ENCODE measurements at places on chromosomes 11 and 22.

DNA sequence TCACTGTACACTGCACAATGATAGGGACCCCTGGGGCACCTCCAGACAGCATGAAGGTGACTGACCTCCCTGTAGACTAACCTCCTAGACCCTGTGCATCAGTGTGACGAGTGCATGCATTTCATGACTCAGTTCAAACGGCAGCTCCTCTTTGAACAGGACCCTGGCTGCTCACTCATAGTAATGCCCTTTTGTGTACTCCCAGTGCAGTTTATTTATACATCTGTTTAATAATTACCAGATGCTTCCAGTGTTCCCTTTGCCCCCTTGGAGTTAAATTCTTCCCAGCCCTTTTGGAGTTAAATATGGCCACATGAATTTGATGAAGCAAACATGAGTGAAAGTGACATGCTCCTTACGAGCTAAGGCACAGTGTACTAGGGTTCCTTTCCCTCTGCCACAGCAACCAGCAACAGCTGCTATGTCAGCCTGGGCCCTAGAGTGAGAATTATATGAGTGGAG, 72.4 kb downstream of the PANX1 start:
- no peak for DNase-seq

- no peak for DNase-seq
Observed at GRCh38 chr11:131077340-131077739, 161.1 kb upstream of the SNX19 start.

GRCh38 chr11:80745416-80745815, 1304.6 kb upstream of the TENM4 start:
- DNase-seq: no peak

DNA sequence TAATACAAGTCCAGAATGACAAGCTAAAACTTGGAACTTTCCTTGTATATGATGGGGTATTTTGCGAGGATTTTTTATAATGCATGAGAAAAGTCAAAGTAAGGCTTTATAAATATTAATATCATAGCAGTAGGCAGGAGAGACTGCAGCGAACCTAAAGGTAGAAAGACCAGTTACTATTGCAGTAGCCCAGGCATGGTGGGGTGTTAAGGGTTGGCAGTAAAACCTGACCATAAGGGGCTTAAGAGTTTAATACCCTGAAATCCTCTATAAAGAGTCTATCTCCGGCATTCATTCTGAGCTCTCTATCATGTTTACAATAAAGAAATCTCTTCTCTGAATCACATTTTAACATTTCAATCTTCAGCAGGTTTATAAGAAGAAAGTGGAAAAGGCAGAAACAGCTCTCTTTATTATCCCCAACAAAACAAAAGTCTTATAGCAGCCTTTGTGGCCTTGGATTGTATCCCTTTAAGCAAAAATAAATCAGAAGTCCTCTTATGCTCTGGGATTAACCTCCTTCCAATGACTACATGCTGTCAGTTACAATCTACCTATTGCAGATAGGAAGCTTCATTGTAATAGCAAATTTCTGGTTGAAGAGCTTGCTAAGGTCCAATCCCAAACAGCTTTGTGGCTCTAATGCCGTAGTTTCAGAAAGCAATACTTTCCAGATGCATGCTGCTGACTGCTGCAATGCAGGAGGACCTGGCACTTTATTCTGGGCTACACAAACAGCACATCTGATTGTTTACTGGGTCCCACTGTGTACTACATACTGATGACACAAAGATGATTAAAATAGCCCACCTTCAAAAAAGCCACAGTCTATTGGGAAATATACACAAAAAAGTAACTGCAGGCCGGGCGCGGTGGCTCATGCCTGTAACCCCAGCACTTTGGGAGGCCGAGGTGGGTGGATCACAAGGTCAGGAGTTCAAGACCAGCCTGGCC, 45.8 kb downstream of the SIK3 start:
- no peak for DNase-seq

DNA sequence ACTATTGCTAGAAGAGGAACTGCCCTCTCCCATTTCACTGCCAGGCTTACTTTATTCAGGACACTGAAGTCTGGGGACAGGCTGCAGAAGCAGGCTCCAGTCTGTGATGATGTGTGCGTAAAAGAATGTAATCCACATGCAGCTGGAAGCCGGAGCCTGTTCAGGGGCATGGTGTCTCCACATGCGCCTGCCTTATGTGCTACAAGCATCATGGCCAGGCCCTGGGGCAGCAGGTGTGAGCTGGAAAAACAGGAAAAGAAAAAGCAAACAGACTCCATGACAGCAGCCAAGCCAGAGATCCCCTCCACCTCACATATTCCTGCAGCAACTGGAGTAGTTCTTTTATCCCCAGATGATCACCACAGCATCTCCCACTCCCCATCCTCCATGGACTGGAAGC, 33.4 kb downstream of the ARFGAP2 start:
- no peak for DNase-seq

DNA sequence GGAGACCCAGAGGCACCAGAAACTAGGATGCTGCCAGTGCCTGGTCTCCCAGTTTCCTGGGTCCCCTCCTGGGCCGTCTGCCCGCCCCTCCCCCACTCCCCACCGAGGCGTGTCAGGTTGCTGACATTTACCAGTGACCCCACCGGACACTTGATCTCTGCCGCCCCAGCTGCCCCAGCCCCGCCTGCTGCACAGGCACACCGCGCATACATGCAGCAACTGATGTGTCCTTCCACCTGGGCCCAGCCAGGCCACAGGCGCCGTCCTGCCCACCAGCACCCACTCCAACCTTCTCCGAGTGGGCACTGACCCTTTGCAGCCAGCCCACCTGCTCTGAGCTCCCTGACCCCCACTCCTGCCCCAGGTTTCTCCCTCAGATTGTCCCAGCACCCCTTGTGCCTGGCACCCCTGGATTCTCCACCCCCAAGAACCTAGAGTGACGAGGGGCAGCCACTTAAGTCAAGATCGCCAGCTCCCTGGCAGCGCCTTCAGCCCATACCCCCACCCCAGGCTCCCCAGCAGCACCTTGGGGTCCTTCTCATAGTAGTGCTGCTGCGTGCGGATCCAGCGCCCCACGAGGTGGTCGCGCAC, 548 bp downstream of the PYGM start:
- DNase-seq: no peak

DNA sequence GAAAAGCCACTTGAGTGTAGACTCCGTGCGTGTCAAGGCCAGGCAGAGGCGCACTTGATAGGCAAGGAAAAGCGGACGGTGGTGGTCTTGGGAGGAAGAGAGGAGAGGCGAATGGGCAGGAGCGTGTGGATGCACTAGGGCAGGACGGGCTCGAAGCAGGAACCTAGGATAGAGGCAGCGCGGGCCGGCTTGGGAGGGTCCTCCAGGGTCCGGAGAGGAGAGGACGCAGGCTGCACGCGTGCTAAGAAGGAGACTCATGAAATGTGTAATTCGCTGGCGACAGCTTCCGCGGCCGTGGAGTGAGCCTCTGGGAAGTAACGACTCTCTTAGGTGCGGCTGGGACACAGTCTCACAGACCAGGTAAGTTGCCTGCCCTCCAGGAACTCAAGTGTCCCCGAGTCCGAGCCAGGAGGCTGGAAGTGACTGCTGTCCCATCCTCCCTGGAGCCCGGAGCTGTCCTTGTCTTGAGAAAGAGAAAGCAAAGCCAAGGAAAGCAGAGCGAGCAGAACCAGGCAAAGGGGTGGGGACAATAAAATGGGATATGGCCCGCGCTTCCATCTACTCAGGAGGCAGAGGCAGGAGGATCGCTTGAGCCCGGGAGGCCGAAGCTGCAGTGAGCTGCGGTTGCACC, 874 bp upstream of the IL17RA start:
- DNase-seq: no peak

DNA sequence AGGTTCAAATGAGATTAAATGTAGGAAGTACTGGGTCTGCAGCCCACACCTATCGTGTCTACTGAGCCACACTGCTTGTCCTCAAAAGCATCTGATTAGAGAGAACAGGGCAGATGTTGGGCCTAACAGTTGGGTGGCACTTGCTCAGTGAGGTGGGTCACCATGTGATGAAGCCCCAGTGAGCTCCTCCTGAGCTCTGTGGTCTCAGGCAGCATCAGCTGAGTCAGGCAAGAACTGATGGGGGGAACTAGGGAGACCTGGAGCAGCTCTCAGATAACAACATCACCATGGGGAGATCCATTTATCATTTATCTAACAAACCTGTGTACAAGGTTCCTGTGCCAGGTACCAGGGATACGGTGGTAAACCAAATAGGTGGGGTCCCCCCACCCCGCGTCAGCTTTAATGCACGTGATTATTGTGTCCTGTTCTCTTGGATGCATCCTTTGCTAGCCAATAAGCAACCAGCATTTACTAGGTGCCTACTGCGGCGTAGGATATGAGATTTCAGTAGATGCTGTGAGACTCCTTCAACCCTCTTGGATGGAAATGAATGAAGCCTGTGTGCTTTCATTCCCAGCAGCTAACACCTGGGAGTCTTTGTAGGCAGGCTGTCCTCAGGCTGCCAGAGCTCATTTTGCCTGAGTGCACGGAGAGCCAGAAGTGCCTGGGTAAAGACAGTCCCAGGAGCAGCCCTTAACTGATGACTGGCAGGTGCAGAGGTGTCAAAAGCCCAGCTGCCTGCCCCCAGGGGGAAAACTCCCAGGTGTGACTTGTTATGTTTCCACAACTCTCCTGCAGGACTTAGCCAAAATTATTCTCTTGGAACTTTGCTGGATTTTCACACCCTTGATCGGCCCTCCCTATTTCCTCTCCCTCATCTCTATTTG, 73.6 kb upstream of the NARS2 start:
- DNase-seq: no peak

GRCh38 chr11:114284914-114285313, 11.3 kb upstream of the NNMT start:
- DNase-seq: no peak

- DNase-seq: no peak
Observed at GRCh38 chr11:72981971-72982685, 160.0 kb downstream of the FCHSD2 start.

DNA sequence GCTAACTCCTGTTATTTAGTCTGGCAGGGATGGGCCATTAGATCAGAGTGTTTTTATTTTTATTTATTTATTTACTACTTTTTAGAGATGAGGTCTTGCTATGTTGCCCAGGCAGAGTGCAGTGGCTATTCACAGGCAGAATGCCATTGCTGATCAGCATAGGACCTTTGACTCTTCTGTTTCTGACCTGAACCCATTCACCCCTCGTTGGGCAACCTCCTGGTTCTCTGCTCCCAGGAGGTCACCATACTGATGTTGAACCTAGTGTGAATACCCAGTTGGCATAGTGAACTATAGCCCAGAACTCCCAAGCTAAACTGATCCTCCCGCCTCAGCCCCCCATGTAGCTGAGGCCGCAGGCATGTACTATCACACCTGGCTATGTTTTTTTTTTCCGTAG, 16.5 kb upstream of the CECR2 start:
- no peak for DNase-seq

DNA sequence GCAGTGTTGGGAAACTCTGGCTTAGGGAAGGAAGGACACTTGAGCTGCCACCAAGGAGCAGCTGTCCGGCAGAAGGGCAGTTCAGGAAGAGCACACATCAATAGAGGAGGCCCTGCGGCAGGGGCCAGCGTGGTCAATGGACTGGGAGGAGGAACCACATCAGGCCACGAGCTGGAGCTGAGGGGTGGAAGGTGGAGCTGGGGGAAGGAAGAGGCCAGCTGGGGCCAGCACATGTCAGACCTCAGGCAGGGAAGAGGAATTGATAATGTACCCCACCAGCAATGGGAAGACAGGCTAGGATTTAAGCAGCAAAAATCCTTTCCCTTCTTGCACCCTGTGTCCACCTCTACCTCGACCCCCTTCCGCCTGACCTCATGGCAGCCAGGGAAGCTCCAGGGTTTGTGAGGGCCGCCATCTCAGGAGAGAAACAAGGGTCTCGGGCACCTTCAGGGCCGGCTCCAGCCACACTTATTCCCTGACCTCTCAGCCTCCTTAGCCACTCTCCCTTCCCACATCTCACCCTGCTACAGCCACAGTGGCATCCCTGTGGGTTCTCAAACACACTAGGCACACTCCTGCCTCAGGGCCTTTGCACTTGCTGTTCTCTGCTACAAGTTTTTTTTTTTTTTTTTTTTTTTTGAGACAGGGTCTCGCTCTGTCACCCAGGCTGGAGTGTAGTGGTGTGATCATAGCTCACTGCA, 157.8 kb upstream of the GRK3 start:
- DNase-seq: no peak

DNA sequence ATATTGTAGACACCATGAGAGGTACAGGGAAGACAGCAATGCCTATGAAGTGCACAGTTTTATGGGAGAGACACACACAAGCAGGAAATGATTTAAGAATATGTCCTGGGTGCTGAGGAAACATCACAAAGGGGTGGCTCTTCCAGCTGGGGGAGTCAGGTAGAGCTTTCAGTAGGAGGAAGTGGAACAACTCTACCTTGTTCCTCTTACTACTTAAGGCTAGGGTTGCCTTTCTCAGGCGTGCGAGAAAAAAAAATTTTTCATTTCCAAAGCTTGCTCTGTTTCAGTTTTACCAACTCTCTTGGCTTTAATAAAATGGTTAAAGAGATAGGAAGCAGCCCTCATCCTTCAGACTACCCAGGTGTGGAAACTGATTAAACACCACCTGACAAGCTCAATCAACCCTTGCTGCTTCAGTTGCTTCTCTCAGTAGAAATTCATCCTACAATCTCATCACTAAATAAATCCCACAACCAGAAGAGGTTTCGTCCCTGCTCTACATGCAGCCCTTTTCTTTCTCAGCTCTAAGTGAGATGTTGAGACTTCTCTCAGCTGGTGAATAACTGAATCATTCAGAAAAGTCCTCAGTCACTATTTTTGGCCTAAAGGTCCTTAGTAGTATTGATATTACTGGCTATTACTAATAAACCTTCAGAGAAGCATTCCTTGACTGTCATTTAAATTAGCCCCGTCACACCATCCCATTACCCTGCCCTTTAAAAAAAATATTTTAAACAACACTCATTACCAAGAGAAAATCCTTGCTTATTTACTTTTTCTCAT, 5.9 kb downstream of the ABTB2 start:
- no peak for DNase-seq

Data from activated T-helper 9 cell treated with anti-CD3 and anti-CD28 coated beads, Interleukin-2, amount 50 U/mL, for 16 hours (primary cell).